ENCODE measurements at places on chromosomes 12 and 14.

DNA sequence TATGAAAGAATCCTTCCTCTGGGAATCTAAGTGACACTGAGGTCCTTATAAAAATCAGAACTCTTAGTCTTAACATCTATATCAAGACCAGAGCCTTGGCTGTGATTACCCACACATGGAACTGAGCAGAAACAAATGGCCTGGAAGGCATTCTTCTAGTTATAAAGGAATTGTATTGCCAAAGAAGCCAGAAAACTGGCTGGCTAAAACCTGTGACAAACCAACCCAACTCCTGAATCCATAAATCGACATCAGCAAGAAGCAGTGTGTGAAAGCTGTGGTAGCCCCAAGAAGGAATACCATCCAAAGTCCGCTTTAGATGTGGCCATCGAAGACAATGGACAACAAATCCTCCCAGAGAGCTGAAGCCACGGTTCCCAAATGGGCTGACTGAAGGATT lies 97.9 kb upstream of the CCDC91 start:
- DNase-seq: no peak

DNA sequence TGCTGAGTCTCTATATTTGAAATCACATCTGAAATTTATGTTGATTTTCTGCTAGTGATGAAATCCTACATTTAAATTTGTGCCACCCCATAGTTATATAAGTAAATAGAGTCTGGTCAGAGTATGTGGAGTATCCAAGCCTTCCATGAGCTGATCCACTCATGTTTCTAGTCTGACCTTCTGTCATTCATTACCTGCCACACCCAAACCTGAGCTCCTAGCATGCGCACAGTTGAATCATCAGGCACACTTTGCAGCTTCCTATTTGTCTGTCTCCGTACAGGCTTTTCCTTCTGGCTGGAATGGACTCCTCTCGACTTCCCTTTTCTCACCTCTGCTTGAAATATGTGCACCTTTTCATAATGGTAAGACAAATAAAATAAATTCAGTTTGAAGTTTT lies 45.3 kb upstream of the LRIG3 start:
- no peak for DNase-seq

DNA sequence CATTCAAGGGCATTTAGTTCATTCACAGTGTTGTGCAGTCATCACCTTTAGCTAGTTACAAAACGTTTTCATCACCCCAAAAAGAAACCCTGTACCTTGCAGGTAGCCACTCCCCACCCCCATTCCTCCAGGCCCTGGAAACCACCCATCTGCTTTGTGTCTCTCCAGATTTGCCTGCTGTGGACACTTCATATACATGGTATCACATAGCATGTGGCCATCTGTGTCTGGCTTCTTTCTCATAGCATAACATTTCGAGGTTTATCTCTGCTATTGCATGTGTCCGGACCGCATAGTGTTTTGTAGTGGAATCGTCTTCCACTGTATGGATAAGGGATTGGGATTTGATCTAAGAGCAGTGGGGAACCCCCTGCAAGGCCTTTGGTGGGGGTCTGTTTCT lies 143.1 kb downstream of the AACS start:
- DNase-seq: no peak

DNA sequence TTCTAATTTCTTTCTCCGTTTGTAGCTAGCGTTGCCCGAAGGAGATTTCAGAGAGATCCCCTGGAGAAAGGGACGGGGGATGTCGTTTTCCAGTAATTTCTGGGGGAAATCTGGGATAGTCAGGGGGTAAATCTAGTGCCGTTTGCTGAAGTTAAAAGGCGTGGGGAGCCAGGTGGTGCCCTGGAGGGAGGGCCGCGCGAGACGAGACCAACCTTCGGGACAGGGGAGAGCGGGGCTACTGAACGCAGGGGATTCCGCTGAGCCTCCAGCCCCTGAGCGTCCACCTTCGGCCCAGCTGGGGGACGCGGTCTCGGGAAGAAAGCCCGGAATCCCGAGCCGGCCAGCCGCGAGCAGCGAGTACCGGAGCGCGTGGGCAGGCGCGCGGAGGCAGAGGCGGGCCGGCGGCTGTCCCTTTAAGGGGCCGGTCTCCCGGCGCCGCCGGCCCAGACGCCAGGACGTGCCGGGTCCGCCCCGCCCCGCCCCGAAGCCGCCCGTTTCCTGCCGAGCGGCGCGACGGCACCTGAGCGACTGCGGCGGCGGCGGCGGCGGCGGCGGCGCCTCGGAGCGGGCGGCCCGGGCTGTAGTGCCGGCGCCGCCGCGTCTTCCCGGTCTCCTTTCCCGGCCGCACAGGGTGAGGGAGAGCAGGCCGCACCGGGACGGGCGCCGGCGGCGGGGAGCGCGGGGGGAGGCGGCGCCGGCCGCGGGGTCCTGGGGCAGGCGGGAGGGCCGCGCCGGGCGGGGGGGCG lies at the start of gene KTN1:
Gene KTN1, plus strand, starts transcription at position 484 of the 746 bp plus-strand sequence. CDS start 31,842 bp downstream, outside the sequence.
- peak; percentile 94 for DNase-seq

GRCh38 chr14:68040633-68041369 lies 221.2 kb downstream of the RAD51B start:
- no peak for DNase-seq
